Stimulated activated CD8-positive, alpha-beta memory T cell treated with anti-CD3 and anti-CD28 coated beads, Interleukin-4, amount 100 ng/mL, for 4 hours (primary cell): ENCODE measurements at places on chromosomes 7 and 10.

DNA sequence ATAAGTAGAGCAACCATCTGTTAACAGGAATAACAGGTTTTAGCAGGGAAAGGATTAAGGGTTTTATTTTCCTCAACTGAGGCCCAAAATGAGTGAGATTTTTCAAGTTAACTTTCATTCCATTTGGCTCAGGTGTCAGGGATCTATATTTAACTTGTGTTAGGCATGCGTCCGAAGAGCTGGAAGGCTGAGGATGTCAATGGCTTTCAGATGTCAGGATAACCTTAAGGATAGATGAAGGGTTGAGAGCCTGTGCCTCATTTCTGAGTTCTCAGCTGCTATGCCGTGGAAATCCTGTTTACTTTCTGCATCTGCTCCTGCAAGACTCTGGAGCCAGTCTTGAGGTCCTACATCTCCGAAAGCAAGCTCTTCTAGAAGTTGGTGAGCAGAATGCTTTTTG lies 36.4 kb upstream of the CD36 start:
- DNase-seq, result no peak

GRCh38 chr7:93115796-93116195 lies 2.0 kb downstream of the SAMD9 start:
- no peak for DNase-seq

- DNase-seq, result no peak
Observed at GRCh38 chr10:105328503-105329133, 687.5 kb downstream of the SORCS3 start.

DNA sequence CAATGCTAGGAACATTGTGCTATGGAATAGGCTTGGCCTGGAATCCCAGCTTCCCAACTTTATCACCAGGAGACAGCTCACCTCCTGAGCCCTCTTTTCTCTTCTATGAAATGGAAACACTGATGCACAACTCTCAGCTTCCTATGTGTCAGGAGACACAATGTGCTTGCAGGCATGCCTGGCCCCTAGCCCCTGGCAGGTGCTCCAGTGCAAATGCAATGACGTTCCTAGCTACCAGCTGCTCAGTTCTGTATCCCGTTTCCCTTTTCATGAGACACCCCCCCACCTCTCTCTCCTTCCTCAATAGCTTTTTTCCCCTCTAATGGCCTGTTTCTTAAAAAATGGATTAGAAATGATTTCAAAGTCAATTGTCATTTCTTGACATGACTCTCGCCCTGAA lies 30.7 kb downstream of the HABP2 start:
- DNase-seq, result no peak

- no peak for DNase-seq
Observed at GRCh38 chr10:132848291-132848701, 62.3 kb upstream of the NKX6-2 start.

DNA sequence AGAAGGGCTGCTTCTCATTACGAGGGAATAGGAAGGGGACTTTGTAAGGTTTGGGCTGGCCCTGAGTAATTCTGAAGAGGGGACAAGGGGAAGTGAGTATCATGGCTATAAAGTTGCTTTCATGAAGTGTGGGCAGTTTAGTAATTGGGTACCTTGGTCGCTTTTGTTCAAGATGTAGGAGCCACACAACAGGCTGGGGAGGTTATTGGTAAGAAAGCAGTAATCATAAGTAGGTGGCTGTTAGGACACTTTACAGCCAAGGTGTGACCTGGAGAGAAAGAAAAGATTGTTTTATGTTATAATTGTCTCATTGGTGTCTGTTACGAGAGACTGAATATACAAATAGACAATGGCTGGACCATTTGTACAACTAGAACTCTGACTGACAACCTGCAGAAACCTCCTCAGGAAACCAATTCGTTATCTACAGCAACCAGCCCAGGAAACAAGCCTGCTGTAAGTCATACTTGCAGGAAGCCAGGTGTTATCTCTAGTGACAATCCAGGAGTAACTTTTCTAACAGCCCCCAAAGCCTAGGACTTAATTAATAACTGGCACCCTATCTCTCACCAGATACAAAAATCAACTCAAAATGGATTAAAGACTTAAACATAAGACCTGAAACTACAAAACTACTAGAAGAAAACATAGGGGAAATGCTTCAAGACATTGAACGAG lies 5.0 kb upstream of the CCM2 start:
- DNase-seq, result no peak

DNA sequence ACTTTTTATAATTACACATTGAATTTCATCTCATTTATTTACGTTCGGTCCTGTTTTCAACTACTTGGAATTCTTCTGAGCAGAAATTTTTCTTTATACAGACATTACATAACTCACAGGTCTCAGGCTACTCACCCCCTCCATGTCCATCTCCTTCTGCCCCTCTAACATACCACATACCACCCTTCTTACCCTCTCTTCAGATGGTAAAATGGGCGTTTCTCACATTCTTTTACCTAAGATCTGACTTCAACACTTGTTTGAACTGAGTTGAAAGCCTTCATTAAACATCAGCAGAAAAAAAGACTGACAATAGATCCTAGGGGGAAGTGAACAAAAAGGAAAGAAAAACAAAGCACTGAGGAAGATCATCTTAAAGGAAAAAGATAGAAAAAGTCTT lies 309.7 kb downstream of the CTNNA3 start:
- DNase-seq, result no peak

- no peak for DNase-seq
Observed at GRCh38 chr7:77484785-77485184, 52.3 kb upstream of the PTPN12 start.

DNA sequence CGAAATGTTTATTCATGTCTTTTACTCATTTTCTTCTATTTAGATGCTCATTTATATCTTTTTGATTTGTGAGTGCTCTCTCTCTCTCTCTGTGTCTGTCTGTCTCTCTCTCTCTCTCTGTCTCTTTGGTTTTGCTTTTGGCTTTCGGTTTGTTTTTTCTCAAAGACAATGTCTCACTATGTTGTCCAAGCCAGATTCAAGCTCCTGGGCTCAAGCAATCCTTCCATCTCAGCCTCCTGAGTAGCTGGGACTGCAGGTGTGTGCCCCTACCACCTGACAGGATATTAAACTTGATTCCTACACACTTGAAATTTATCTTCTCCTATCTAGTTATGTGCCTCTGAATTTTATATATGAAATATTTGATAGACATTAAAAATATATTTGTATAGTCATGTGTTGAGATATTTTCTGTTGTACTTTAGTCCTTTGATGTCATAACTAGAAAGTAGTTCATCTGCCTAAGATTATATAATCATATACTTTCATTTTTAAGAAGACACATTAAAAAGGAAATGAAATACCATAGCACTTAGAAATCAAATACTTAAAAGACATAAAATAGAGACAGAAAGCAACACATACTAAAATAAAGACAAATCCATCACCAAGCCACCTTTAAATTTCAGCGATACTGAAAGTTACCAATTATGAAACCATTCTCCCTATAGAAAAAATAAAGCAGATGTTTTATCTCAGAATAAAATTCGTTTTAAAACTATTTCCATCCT lies 68.1 kb upstream of the SFMBT2 start:
- no peak for DNase-seq

DNA sequence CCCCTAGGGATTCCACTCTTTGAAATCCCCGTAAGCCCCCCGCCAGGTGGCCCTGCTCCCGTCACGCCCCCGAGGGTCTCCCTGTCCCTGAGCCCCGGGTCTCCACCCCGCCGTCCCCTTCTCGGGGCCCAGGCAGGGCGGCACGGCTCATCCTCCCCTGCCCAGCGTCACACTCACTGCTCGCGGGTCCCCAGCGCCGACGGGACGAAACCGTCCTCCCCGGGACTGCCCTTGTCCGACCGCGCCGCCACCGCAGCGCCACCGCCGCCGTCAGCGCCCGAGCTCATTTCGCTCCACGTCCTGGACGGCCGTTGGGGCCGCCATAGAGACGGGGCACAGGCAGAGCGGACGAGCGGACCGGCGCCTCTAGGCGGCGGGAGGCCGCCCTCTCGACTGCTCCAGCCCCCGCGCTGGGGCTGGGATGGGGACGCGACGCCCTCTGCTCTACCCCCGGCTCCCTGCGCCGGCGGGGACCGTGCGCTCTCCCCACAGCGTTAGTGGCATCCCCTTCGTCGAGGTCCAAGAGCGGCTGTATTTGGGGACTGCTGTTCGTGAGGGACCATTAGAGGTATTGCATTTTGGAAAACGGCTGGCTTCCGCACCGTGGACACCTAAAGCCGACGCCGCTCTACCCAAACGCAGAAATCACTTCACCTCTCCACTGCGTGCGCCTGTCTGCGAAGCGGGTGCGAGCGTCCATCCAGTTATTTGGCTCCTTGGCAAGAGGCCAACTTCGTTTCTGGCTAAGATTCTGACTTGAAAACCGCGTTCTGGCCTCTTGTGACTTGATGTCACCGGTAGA lies at the start of gene EEF1AKMT2:
Gene EEF1AKMT2, minus strand, starts transcription at position 341 of the 802 bp plus-strand sequence. Its CDS starts 54 bp downstream, at position 287.
- DNase-seq, result peak; percentile 50

DNA sequence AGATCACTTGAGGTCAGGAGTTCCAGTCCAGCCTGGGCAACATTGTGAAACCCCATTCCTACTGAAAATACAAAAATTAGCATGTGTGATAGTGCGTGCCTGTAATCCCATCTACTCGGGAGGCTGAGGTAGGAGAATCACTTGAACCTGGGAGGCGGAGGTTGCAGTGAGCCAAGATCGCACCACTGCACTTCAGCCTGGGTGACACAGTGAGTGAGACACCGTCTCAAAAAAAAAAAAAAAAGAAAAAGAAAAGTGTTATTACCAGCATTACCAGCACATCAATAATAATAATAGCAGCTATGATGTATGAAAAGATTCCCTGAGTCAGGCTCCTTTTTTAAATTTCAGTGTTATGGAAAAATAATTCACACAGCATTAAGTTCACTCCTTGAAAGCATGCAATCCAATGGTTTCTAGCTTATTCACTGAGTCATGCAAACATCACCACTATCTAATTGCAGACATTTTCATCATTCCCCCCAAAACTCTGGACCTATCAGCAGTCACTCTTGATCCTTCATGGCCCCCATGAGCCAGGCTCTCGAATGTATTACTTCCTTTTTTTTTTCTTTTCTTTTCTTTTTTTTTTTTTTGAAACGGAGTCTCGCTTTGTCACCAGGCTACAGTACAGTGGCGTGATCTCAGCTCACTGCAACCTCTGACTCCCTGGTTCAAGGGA lies 228.4 kb downstream of the FANK1 start:
- no peak for DNase-seq

DNA sequence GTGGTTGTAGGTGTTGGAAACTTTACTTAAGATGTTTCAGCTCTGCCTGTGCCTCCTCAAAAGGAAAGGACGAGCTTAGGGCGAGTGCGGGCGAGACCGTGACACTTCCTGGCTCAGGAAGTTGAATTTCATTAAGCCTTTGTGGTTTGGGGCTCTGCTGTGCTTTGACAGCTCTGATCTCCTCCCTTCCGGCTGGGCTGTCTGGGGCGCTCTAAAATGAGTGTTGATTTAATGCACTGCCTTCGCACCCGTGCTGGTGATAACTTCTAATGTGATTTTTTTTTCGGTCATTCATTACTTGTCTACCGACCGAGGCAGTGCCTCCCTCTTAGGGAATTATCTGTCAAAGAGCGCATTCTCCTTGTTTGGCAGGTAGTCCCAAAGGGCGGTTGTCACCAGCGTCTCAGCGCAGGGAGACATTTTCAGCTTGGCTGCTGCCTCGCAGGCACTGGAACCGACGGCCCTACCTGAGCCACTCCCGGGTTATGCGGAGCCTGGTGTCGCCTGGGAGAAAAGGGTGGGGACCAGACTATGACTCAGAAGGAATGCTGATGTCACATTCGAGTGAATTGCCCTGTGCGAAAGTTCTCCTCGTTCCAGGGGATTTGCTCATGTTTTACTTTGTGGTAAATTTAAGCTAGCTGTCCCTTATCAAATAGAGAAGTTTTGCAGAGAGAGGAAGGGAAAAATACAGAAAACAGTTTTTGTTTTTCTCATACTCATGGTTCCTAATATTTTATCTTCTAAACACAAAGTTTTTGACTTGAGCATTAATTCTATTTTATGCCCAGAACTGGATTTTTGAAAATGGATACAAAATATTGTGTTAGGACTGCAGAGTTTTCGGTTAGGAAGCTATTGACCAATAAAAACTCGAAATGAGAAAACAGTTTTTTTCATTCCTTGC lies 920 bp downstream of the TES start:
- DNase-seq, result peak; percentile 46

GRCh38 chr7:15593382-15593781 lies 31.6 kb upstream of the AGMO start:
- DNase-seq, result no peak

DNA sequence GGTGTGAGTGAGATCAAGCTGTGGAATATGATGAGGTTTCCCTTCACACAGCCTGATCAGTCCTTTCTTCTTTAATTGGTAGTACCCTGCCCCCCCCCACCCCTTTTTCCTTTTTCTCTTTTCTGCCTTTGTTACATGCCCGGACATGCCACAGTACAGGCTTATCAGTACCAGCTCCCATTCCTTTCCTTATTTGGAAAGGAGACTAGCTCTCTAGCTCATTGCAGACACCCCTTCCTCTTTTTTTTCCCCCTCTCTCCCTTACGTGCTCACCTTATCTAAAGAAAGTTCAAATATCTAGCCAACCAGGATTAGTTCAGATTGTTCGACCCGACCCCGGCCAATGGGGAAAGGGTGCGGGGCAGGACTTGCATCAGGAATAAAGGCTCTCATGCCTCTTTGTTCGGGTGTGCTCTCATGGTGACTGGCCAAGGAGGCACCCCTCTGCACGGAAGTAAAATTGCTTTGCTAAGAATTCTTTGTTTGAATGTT lies 230.4 kb downstream of the ACTR3B start:
- no peak for DNase-seq

DNA sequence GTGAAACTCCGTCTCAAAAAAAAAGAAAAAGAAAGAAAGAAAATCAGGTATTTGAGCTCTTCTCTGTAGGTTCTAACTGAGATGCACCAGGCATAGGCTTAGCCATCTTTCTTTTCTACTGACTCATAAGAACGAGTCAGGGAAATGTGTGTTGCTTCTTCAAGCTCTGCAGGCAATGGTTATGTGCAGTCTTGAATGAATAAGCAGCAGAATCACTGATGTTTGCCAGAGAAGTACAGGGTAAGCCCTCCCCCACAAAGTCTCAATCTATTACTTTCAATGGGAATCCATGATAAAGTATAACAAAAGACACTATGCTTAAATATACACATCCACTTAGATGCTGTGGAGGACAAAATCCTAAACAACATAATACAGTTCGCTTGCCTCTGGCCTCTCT lies 239.2 kb downstream of the PARD3 start:
- DNase-seq, result no peak

- no peak for DNase-seq
Observed at GRCh38 chr10:69496352-69497230, 45.3 kb downstream of the TSPAN15 start.

GRCh38 chr7:33250421-33250871 lies 121.1 kb downstream of the BBS9 start:
- DNase-seq, result no peak

DNA sequence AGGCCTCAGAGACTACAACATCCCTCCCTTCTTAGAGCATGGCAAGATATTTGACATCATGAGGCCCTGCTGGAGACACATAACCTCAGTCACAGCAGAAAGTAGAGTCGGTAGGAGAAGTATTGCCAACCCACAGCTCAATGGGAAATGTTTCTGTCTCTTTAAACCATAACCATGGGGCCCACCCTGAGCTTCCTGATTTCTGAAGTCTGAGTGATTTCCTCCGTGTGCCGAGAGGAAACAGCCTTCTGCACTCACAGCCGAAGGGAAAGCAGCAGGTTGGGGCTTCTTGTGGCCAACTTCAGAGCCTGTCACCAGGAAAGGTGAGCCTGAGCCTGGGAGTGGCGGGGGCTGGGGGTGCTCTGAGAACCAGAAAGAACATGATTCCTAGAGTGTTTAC lies at the start of gene GIMAP1:
Gene GIMAP1, plus strand, starts transcription at position 246 of the 400 bp plus-strand sequence. CDS start 2,435 bp downstream, outside the sequence.
- DNase-seq, result no peak
